Activated CD8-positive, alpha-beta memory T cell treated with anti-CD3 and anti-CD28 coated beads for 4 hours (primary cell): ENCODE measurements at places on chromosomes 5 and 9.

DNA sequence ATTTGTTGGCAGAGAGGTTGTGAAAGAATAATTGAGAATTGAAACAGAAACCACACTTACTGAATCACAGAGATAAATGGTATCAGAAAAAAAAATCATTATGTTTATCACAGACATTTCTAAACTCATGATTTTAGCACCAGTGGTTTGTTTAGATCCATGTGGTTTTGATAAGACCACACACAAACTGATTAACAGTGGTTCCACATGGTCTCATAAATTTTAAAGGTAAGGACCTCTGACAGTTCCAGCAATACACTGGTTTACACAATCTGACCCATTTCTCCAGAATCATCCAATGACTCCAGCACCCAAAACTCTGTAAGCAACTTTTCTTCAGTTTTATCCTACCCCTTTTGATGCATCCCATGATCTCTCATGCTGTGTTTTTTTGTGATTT lies 261.2 kb downstream of the ANXA1 start:
- no peak for DNase-seq

DNA sequence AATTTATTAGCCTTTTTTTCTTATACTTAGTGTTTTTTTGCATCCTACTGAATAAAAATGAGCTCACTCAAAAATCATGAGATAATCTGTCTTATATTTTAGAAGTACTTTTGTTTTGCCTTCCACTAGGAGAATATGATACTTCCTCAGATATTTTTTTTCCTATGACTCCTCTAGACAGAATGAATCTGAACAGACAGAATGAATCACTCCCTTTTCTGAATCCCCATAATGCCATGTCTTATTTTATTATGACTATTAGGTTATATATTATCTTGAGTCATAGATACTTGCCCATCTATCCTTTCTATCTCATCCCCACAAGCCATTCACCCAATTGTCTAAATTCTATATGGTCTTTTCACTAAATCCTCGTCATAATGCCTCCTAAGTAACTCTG lies 134.6 kb downstream of the BRINP1 start:
- DNase-seq, result no peak

DNA sequence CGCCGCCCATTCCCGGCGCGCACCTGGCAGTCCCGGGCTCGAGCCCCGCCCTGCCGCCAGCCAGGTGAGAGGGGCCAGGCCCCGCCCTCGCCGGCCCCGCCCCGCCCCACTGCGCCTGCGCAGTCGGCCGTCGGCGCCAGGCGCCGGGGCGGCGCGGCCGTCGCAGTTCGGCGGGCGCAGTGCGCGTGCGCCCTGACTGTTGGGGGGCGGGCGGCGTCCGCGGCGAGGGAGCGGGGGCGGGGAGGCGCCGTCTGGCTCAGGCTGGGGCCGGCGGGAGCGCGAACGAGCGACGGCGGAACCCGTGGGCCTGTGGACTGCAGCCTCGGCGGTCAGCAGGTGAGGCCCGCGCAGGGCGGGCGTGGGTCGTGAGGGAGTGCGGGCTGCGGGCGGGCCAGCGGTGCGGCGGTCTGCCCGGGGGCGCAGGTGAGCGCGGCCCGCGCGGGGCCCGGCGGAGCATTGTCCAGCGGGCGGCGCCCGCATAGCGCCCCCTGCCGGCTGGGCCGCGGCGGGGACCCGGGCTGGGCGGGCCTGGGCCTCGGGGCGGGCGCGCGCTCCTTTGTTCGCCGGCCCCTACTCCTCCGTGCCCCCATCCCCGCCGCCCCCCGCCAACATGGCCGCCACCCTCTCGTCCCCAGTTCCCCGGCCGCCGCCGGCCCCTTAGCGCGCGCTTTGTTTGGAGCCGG lies at the start of gene SPIN1:
Gene SPIN1 (plus strand): TSS at position 242 of the 683 bp plus-strand sequence. CDS start 38,096 bp downstream, outside the sequence.
- peak; percentile 69 for DNase-seq

GRCh38 chr5:893711-894110 lies 1.0 kb downstream of the TRIP13 start:
- no peak for DNase-seq

DNA sequence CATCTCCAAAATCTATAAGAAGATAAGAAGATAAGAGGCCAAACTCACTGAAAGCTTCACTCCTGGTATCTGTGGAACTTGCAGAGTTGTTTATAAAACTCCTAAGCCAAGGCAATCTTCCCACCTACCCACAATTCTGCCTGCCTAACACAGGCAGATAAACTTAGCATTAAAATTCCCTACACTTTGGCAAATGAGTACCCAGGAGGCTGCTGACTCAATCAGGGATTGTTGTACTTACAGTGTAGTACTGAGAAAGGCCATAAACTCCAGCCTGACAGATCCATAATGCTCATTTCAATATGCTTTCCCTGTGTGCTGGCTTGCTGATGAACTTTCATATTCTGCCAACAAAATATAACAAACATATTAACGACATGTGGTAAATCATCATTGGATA lies 725.2 kb downstream of the BRINP1 start:
- DNase-seq, result no peak

- no peak for DNase-seq
Observed at GRCh38 chr9:38065369-38066075, 3.5 kb downstream of the SHB start.

GRCh38 chr9:128546504-128546903 lies 5.9 kb upstream of the SPTAN1 start:
- no peak for DNase-seq

DNA sequence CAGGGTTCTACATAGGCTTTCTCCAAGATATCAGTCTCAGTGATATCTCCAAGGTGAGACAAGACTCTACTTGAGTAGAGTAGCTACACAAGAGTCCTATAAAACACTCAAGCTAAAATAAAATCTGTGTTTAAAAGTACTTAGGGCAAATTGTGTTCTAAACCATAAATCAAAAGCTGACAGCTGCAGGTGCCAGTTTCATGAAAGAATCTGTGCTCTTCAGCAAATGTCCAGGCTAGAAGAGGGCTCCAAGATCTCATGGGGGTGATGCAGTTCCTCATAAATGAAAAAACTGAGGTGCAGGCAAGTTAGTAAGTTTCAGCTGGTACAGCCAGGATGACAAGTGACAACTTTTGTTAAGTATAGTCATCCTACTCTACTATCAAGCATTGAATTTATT lies 142.8 kb upstream of the TNPO1 start:
- no peak for DNase-seq

DNA sequence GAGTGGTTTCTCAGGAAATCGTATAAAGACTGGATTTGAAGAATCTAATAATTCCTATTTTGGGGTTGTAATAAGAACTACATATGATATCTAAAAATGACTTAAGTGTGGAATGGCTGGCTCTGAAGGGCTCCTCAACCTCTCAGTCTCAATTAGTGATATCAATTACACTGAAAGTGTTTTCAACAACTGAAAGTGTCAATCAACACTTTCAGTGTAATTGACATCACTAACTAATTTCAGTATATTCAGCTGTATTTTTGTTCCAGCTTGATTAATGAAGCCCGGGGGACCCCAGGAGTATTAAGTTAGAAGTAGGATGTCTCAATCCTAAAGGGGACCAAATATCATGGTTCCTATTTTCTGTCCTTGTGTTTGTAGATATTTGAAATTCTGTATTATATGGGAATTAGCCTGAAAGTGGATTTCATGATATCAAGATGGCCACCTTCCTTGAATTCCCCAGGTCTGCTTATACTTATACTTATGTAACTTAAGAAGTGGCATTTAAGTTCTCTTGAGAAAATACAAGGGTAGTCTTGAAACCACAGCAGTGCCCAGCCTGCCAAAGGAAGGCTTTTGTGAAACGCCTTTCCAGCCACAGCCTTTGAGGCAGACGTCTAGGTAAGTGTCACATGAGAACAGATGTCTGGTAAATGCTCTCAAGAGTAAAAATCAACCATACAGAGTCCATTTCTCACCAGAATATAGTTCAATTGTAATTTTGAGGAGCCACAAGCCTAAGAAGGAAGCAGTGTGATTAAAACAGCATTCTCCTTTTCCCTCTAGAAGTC lies 4.6 kb downstream of the BASP1 start:
- no peak for DNase-seq

DNA sequence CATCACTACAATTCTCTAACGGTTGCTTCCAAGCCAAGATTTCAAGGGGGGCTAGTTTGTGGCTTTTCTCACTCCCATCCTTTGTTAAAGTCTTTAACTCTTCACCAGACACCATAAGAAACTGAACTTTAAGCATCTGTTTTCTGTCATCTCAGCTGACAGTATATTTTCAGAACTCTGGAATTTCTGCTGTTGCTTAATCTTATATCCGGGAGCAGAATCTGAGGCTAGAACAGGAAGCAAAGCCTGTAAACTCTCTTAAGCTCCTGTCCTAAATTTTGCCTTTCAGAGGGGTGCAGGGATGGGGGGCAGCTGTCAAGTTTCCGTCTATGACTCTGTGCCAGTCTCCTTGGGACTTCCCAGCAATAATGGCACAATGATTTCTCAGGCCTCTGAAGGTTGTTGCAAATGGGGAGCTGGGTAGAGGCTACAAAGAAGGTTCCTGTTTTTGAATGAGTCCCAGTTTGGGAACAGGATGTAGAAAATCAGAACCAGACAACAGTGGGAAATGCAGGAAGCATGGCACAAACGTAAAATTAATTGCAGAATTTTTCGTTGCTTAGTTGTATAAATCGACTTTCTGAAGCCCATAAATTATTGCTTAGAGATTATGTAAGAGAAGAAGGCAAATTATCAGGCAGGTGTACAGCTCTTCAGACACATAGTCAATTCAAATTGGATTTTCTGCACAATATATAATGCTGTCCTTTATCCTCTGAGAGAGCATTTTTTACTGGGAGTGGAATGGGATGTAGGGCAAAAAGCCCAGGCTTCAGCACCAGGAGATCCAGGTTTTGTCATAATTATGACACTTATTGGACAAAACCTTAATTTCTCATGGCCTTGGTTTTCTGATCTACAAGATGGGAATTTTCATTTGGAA lies 430.9 kb downstream of the DMAC1 start:
- no peak for DNase-seq

- no peak for DNase-seq
Observed at GRCh38 chr5:52892242-52892878, 96.8 kb upstream of the ITGA2 start.

GRCh38 chr9:34636791-34637355 lies 714 bp downstream of the SIGMAR1 start:
- no peak for DNase-seq

GRCh38 chr5:164672931-164673694 lies 1167.7 kb downstream of the MAT2B start:
- DNase-seq, result no peak

- DNase-seq, result no peak
Observed at GRCh38 chr9:135893104-135893503, 14.2 kb downstream of the CAMSAP1 start.

- DNase-seq, result no peak
Observed at GRCh38 chr9:10983251-10983650, 370.4 kb upstream of the PTPRD start.

DNA sequence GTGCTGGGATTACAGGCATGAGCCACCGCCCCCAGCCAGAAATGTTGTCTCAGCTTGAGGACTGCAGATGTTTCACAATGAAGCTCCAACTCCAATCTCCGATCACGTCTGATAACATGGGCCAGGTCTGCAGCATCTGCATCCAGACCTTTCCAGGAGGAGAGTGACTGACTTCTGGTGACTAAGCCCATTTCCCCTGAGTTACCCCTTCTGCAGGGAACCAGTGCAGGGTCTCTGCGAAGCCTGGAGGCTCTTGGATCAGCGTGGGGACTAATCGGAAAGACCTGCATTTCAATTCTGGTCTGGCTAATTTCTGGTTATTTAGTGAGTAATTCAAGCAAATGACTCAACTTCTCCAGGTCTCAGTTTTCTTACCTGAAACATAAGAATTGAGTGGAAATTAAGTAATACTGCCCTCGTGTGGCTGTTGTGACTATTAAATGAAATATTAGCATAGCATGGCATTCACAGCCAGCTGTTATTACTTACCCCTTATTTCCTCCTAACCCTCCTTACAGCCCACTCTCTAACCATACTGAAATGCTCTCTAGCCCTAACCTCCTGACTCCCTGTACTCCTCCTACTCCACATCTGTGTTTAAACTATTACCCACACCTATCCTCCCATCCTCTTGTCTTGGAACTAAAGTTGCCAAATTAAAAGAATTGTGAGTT lies 2.2 kb upstream of the GNPDA1 start:
- no peak for DNase-seq

GRCh38 chr5:25970906-25971489 lies 1067.4 kb downstream of the CDH9 start:
- DNase-seq, result no peak

DNA sequence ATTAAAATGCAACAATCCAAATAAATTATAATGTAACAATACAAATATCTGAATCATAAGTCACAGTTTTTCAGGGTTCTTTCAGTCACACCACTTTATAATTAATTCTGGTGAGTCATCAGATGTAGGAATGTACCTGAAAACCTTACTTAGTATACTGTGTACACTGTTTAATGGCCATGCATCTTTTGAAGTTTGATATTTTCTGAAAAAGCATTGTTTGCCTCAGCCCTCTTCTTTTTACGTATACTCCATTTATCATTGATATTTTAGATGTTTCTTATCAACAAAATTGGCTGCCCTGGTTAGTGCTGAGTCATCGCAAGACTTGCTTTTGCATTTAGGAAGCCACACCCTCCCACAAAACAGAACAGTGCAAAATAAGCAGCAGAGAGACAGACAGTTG lies 218.6 kb downstream of the PJA2 start:
- DNase-seq, result no peak

DNA sequence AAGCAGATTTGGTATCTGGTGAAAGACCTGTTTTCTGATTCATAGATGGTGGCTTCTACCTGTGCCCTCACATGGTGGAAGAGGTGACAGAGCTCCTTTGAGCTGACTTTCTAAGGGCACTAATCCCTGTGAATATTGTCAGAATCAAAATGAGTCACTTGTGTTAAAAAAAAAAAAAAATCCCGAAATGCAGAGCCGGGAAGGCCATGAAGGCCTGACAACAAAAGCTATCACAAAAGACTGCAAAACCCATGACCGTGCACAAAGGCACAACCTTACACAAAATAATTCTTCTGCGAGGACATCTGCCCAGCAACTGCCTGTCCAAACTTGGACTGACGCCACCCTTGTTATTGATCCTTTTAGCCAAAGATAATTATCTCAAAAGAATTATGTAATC lies 19.6 kb upstream of the UBTD2 start:
- DNase-seq, result no peak

DNA sequence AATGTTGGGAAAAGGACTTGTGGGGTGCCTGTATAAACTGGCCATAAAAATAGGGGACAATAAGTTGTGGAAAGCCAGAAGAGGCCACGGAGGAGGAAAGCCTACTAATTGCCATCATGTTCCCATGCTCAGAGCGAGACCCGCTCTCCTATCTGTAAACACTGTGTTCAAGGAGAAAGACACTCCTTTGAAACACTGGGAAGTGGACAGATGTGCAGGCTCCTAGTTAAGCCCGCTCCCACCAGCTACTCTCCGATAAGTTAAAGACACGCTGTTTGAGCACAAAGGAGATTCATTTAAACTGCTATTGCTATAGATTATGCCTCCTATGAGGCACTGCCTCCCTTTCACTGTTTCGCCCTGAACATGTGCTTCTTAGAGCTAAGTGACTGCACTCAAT lies 9.3 kb downstream of the CRAT start:
- DNase-seq, result no peak

GRCh38 chr5:168852329-168852728 lies 273.2 kb upstream of the PANK3 start:
- DNase-seq, result no peak
